Skin of body (tissue), 3 donors: ENCODE measurements at places on chromosomes 5 and 9. TPM values are rescaled to one million over a fixed set of nuclear protein-coding genes. Genes with fewer than 3 reads are reported as not detected.

Gene HAPLN1
- total RNA-seq: 1.6 TPM

Gene STOM
- total RNA-seq: 139 TPM

Gene CDC14B
- total RNA-seq: 26.0 TPM

Gene TSSK1B
- 0.10 TPM for total RNA-seq

Gene ZNF608
- 41.0 TPM for total RNA-seq
